ENCODE measurements at places on chromosomes 5 and 9. TPM values are rescaled to one million over a fixed set of nuclear protein-coding genes. Genes with fewer than 3 reads are reported as not detected.

The COL27A1 gene
- total RNA-seq = 9.4 TPM

The CCDC180 gene
- total RNA-seq = 0.36 TPM

The STPG3 gene
- not detected for total RNA-seq

The FBLL1 gene
- 0.08 TPM for total RNA-seq

The PCDHB3 gene
- total RNA-seq = not detected

The PAIP1 gene
- total RNA-seq = 103 TPM

The CCDC192 gene
- not detected for total RNA-seq

The AQP7 gene
- total RNA-seq = 0.27 TPM

The SLC45A2 gene
- total RNA-seq = not detected

The DMRT3 gene
- total RNA-seq = not detected

The MAPKAP1 gene
- total RNA-seq = 78.5 TPM

The HMMR gene
- 27.6 TPM for total RNA-seq

The GABRA1 gene
- not detected for total RNA-seq

The TRIP13 gene
- 71.3 TPM for total RNA-seq

The CER1 gene
- total RNA-seq = not detected

The CCL27 gene
- total RNA-seq = not detected

The IRX2 gene
- total RNA-seq = 2.1 TPM

The LCN2 gene
- 5.2 TPM for total RNA-seq

The OR1Q1 gene
- not detected for total RNA-seq

The AGXT2 gene
- total RNA-seq = not detected

The SH3RF2 gene
- 2.9 TPM for total RNA-seq

The IFNB1 gene
- total RNA-seq = not detected

The BSPRY gene
- not detected for total RNA-seq

The GPR150 gene
- total RNA-seq = 0.16 TPM

The FSTL4 gene
- 3.8 TPM for total RNA-seq

The IFNA2 gene
- not detected for total RNA-seq

The IGIP gene
- 0.78 TPM for total RNA-seq

The CDC20B gene
- 0.09 TPM for total RNA-seq

The WNK2 gene
- 5.9 TPM for total RNA-seq

The PCDHGA4 gene
- total RNA-seq = 0.16 TPM

The PRSS3 gene
- 12.6 TPM for total RNA-seq

The TSLP gene
- total RNA-seq = not detected

The ROPN1L gene
- total RNA-seq = 2.9 TPM

The TMC1 gene
- 0.10 TPM for total RNA-seq

The C7 gene
- total RNA-seq = not detected

The PCDHGA10 gene
- total RNA-seq = not detected

The ALDOB gene
- total RNA-seq = not detected

The CCL21 gene
- not detected for total RNA-seq

The ADAMTS12 gene
- 7.0 TPM for total RNA-seq

The TLE1 gene
- total RNA-seq = 82.6 TPM

The NNT gene
- total RNA-seq = 11.7 TPM

The PCDHGA8 gene
- total RNA-seq = 0.06 TPM

The ZNG1C gene
- total RNA-seq = 52.7 TPM

The TXNDC8 gene
- not detected for total RNA-seq
